ENCODE measurements at places on chromosomes 16 and 17. TPM values are rescaled to one million over a fixed set of nuclear protein-coding genes. Genes with fewer than 3 reads are reported as not detected.

- no peak for DNase-seq
Observed at GRCh38 chr17:55161935-55162555, 102.7 kb upstream of the HLF start.

DNA sequence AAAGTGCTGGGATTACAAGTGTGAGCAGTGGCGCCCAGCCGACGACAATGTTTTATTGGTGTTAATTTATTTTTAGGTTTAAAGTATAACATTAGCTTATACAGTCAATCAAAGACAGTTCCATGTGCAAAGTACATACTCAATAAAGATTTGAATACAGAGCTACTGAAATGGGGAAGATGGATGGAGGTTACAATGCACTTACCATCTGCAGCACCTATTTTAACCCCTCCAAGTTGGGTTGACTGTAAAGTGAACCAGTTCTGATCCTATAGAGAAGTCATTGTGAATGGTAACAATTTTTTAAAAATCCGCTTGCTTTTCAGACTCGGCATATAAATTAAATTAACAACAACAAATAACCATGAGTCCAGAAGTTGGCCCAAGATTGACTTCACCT, 679 bp upstream of the PSKH1 start:
- no peak for DNase-seq

BAIAP3 gene
- total RNA-seq: 7.3 TPM

PRMT7 gene
- total RNA-seq: 20.6 TPM

DNA sequence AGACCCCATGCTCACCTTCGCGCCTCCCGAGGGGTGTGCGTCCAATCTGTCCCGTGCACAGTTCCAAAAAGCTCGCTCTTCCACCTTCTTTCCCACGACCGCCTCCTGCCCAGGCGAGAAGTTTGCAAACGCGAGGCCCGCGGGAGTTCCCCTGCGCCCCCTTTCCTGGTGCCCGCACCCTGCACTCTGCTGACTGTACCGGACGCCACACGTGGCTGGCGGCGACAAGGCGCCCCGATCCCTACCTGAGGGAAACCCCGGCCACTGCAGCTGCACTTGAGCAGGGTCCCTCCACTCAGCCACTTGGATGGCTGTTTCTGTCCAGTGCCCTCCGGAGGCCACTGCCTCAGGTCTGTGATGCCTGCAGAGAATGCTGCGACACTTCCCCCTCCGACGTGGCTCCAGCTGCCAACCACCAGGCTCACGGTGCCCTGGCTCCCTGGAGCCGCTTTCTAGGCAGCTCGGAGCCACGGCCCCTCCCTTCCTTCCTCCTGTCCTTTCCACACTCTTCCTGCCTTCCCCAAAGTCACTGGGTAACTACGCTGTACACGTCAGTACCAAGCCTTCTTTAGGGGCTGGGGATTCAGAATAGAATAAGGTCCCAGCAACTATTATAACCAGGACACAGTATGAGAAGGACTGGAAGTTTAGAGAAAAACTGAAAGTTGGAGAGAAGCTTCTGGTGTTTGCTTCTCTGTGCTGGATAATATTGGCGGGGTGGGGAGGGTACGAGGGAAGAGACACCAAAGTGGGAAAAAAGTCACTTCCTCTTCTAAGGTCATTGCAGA, at the start of gene MLKL:
Gene MLKL (minus strand): TSS at position 425 of the 788 bp plus-strand sequence. CDS start 5,105 bp downstream, outside the sequence.
- peak; percentile 70 for DNase-seq

- DNase-seq: no peak
Observed at GRCh38 chr16:57141822-57142631, 43.8 kb downstream of the PSME3IP1 start.

GRCh38 chr16:73060892-73061490, 13.1 kb upstream of the ZFHX3 start:
- no peak for DNase-seq

CEP295NL gene
- total RNA-seq: 2.2 TPM

SGCA gene
- total RNA-seq: 9.0 TPM

KCNJ18 gene
- total RNA-seq: not detected

- no peak for DNase-seq
Observed at GRCh38 chr16:29986231-29986630, 9.2 kb downstream of the HIRIP3 start.

Measured in transverse colon (tissue), 4 donors.